ELF-1 (cell line): ENCODE measurements at places on chromosomes 6 and 20.

- no peak for DNase-seq
Measured at GRCh38 chr6:93975159-93975558, 555.8 kb upstream of the EPHA7 start.

GRCh38 chr6:107563694-107564588 lies 74.0 kb downstream of the SOBP start:
- no peak for DNase-seq

DNA sequence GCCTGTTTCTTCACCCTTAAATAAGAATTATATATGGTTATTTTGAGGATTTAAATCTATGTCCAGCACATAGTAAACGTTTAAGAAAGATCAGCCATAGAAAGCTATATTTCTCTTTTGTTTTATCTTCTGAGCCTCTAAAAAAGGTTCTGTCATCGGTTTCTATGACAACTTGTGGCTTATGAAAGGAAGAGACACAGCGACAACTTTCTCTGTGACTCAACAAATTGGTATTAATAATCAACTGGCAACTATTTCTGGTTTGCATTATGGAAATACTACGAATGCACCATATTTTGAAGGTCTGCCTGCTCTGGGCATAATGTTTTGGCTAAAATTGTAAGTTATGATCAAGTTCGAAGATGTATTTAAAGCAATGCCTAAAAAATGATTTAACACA lies 751.0 kb downstream of the CD109 start:
- DNase-seq, result no peak

DNA sequence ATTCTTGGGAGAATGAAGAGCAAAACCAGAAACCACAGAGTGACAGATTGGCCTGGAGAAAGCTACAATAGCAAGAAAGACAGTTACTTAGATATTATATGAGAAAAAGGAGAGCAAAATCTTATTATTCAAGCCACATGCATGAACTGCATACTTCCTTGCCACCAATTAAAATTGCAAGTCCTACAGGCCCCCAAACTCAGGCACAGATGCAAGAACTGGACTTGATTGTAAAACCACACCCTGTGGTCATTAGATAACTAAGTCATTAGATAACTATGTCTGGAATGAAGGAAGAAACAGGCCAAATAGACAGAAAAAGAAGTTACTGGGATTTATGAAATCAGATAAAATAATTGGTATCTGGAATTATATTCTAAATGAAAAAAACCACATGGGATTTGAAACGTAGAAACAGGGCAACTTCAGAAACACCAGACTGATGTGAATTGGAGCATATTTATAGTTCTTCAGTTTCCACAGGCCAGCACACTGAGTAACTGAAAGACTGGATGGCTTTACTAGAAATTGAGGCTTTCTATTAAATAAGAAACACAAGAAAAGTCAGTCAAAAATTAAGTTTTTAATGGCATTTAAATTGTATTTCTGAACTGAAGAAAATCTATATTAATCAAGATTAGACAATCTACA lies 49.4 kb upstream of the CARMIL1 start:
- no peak for DNase-seq

DNA sequence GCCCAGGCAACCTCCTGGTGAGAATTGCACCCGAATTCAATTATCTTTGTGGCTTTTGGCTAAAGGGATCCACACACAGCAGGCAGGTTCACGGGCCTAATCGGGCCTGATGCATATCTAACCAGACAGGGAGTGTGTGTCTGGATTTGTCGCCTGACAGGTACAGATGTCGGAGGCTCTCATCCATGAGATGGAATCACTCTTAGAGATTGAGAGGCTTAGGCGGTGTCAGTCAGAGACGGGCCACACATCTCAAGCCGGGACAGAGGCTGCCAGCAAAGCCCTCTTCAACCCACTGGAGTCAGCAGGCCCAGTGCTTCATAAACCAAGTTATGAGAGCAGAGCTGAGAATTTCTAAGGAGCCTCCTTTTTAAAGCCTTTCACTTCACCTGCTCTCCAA lies 247.0 kb downstream of the LRFN2 start:
- DNase-seq, result no peak

- DNase-seq, result no peak
Measured at GRCh38 chr6:111995404-111995803, 58.5 kb upstream of the CCN6 start.

GRCh38 chr6:41557335-41557734 lies 11.2 kb downstream of the FOXP4 start:
- no peak for DNase-seq

GRCh38 chr6:4351520-4352321 lies 216.3 kb upstream of the ECI2 start:
- DNase-seq, result peak; percentile 83

- no peak for DNase-seq
Measured at GRCh38 chr6:21181866-21182265, 411.7 kb upstream of the SOX4 start.

DNA sequence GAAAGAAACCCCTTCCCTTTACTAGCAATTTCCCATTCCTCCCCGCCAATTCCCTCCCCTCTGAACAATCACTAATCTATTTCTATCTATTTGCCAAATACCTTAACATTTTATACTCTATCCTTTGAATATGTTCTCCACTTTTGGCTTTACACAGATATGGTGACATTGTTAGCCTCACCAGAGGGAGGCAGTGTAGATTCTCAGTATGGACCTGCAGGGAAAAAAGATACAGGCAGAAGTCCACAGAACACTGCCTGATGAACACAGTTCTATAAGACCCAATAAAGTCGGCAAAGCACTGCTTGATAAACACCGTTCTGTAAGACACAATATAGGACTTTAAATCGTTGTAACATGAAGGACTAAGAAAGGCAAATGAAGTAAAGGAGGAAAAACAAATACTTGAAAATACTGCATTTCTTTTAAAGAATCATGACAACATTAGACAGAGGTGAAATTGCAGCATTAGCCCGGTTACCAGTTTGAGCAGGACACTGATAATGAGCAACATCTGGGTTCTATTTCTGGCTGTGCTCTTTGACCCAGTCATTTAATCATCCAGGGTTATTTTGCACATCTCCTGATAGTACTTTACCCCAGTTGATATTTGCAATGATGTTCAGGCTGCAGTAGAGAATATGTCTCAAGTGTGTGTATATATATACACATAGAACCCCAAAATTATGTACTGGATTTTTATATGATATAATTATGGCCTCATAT lies 296.8 kb downstream of the UTRN start:
- no peak for DNase-seq

- no peak for DNase-seq
Measured at GRCh38 chr6:132734694-132735236, 20.9 kb upstream of the VNN1 start.

DNA sequence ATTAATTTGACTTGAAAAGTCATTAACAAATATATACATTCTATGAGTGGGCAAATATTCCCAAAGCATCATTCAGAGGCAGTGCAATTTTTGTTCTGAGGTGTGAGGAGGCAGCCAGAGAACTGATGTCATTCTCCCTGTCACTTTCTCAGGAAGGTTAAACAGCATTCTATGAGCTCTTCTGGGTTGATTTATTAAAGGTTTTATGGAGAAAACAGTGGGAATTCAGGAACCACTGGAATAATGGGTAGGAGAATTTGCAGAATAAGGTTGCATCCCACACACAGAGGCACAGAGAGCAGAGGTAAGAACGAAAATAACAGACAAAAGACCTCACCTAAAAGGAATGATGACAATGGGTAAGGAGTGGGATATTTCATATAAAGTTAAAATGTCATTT lies 860.6 kb downstream of the TFAP2A start:
- no peak for DNase-seq

DNA sequence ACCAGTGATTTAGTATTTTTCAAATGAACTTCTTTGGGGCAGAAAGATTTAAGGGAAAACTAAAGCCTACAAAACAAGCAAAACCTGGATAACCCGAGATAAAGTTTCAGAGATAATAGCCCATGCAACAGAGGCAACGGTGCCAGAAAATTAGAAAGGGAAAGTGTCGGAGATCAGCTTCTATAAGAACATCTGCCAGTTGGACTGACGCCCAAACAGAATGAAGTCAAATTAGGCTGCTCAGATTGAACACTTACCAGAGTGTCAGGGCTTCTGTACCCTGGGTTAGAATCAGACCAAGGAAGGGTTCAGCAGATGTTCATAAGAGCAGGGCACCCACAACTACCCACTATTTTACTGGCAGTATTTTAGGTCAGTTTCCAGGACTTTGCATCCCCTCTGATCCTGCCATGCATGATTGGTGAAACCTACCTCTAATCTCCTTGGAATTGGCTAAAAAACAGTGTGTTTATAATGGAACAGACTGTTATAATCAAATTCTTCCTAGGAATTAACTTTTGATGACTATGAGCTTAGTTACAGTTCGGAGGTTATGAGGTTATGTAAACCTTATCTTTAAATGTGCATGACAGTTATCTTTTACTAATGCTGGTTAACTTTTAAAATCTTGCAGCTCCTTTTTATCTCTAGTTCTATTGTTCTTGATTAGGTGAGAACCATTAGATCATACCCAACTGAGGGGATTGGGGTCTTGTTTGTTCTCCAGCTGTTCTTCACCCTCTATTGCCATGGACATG lies 13.1 kb downstream of the BMP2 start:
- DNase-seq, result no peak

DNA sequence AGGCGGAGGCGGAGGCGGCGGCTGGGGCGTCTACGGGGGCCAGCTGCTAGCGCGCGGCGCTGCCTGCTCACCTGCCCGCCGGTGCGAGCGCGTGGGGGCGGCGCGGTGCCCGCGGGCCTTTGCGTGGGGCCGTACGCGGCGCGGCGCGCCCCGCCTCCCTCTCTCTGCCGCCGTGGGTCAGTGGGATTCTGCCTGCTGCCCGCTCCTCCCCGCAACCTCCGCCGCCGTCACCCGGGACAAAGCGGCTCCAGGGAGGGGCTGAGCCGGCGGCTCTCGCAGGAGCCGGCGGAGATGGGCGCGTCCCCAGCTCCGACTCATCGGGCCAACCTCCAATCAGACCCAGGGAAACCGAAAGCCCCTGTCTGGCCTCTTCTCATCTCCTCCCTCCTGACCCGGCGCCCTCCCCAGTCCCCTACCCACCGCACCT lies at the start of gene RCAN2:
TSS of gene RCAN2 (minus strand) at position 249 of the 427 bp plus-strand sequence.
- DNase-seq, result peak; percentile 83

- DNase-seq, result no peak
Measured at GRCh38 chr20:36632147-36632486, 13.9 kb downstream of the SLA2 start.

DNA sequence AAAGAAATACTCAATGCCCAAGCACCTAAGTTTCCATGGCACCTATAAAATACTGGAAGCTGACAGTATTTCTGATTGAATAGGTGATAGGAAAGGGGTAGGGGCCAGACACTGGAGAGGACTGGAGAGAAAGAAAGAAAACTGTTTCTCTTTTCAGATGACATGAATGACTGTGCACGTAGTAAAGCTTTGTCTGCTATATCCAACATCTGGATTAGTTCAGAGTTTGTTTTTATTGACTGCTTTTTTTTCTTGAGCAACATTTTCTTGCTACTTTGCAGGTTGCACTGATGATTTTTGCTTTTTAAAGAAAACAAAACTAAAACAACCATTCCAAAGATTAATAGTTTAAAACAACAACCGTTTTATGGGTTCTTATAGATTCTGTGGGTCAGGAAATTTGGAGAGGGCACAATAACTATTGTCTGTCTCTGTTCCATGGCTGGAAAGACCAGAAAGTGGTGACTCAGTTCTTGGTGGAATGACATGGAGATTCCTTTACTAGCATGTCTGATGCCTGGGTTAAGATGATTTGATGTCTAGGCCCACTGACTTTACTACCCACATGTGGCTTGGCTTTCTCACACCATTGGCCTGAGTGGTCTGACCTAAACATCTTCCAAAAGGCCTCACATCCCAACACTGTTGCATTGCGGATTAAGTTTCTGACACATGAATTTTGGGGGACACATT lies 12.2 kb upstream of the LRP11 start:
- no peak for DNase-seq

GRCh38 chr6:3036861-3037637 lies 31.2 kb upstream of the RIPK1 start:
- DNase-seq, result peak; percentile 21

DNA sequence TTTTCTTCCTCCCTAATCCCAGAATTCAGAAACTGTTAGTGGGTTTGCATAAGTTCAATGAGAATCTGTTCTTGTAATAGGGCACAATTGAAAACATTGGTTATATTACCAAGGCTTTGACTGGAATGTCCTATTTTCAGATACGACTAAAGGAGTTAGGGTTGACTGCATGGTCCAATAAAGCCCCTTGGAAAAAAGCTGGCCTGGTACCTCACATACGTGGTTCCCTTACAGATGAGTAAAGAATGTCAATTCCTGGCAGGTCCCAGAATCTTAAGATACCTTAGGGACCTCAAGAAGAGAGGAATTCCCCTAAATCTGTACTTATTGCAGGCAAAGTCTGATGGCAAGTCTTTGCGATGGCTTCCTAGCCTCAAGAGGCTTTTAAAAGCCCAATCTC lies 4.6 kb downstream of the PPDPF start:
- no peak for DNase-seq
